ENCODE measurements at places on chromosomes 12 and 14.

DNA sequence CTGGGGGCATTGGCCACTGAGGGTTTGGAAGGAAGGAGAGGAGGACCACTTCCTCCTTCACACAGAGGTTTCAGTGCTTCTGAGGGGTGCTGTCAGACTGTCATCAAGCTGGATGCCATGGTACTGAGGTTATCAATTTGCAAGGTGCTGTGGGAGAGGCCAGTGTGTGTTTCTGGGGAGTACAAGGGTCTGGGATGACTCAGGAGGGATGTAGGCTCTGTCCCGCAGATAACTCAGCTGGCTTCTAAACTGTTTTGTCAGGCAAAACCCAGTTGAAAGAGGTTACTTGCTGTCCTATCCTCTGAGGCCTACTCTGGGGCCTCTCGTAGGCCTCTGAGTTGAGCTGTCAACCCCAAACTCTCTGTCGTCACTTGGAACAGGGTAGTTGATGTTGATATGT is 22.8 kb downstream of the ADCK1 start:
- no peak for DNase-seq

DNA sequence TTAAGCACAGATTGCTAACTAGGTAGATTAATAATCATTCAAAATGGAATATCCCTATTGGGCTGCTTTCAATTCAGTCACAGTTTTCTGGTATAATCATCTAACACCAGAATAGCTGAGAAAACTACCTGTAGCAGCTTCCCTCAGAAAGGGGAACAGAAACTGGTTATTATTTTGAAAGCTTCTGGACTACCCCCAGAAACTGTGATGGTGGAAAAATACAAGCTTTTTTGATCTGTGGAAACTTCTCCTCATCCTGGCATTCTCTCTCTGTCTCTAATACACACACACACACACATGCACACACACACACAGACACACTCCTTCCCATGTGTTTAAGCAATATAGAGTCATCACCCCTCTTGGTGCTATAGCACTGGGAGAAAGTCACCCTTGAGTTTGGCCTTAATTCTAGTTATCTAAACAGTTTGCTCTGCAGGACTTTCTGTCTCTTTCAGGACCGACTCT is 251.5 kb upstream of the LMO3 start:
- no peak for DNase-seq

DNA sequence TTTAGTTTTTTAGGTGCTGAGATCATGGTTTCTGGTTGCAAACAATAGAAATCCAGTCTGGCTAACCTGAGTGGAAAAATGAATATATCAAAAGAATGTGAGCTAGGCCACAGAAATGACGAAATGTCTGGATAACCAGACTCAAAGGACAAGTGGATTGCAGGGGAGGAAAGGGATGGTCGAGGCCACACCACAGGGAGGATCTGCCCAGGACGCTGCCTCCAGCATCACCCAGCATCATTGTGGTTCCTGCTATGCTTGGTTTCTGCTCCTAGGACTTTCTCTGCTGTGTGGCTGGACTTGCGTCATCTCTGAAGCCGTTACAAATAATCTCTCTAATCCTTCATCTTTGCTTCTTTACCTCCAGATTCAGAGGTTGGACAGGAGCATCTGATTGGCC is 80.4 kb downstream of the TTC8 start:
- DNase-seq = no peak

DNA sequence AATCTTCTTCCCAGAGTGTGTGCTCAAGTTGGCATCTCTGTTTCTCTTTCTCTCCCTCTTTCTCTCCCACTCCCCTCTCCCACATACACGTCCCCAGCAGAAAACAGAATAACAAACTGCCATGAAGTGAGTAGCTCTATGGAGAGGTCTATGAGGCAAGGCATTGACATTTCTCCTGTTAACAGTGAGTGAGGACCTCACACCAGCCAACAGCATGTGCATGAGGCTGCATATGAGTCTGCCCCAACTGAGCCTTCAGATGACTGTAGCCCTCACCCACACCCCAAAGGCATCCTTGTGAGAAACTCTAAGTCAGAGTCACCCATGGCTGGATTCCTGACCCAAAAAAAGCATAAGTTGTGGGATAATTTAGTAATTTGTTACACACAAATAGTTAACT is 50.4 kb downstream of the MAGOHB start:
- DNase-seq = no peak

DNA sequence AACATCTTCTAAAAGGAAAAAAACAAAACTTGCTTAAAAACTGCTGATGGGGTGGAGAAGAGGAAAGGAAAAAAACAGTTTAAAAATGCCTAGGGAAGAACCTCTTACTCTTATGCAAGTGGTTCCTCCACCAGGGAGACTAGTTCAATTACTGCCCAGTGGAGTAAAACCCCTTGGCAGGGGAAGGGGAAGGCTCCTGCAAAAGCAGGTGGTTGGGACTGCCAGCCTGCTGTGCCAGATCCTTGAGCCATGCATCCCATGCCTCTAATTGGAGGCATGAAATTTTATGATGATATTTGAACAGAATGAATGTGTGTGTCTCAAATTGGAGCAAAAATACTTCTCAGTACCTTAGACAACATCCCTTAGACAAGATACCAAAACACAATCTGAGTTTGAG is 118.8 kb downstream of the FSCB start:
- no peak for DNase-seq

DNA sequence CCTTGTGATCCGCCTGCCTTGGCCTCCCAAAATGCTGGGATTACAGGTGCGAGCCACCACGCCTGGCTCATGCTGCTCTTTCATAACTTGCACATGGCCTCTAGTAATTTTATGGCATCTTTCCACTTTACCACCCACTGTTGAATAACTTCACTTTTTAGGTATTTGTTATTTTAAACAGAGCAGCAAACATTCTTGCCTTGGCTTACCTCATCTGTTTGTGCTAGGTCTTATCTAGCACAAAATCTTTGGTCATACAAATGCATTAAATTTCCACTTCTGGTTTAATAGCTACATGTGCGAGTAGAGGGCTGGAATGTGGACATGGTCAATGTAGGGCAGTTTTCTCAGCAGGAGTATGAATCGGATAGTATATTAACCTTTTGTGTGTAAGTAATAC is 38.8 kb upstream of the ATF7IP start:
- DNase-seq = no peak

Measured in effector memory CD4-positive, alpha-beta T cell (primary cell).